ENCODE measurements at places on chromosomes 5 and 9.
A peak's percentile ranks its signal among the peaks of the same experiment; 100 is the strongest.

- DNase-seq = peak; percentile 21
Measured at GRCh38 chr9:111362526-111362925, 32.5 kb upstream of the OR2K2 start.

DNA sequence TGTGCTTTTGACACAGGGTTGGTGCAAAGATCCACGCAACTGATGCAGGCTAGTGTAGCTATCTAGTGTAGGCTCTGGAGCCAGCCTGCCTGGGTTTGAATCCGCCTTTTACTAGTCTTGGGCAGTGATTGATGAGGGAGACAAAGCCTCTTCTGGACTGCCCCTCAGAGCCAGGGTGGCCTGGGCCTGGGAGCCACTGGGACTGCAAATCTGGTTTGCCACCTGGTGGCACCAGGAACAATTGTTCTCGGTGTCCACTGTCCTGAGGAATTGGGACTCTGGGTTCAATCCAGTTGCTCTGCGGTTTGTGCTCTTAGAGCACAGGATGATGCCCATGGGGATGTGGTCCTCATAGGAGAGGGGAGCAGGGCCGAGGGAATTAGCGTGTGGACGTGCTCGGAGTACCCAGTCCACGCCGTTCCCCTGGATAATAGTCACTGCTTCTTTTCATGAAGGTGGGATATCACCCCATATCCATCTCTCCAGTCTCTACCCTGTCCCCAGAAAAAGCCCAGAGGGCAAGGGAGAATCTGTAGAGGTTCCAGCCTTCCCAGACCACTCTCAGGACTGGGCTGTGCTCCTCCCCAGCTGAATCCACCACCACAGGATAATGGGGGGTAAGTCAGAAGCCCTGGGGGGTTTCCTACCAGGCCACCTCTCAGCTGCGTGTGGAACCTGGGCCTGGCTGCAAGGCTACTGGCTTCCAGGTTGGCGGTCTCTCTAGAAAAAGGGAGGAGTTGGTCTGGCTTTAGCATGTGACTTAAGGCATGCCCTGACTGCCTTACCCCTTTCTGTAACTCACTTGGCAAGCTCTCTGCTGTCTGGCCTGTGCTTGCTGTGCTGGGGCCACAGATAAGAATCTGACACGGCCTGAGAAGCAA, 1.9 kb downstream of the B4GALT7 start:
- no peak for DNase-seq

DNA sequence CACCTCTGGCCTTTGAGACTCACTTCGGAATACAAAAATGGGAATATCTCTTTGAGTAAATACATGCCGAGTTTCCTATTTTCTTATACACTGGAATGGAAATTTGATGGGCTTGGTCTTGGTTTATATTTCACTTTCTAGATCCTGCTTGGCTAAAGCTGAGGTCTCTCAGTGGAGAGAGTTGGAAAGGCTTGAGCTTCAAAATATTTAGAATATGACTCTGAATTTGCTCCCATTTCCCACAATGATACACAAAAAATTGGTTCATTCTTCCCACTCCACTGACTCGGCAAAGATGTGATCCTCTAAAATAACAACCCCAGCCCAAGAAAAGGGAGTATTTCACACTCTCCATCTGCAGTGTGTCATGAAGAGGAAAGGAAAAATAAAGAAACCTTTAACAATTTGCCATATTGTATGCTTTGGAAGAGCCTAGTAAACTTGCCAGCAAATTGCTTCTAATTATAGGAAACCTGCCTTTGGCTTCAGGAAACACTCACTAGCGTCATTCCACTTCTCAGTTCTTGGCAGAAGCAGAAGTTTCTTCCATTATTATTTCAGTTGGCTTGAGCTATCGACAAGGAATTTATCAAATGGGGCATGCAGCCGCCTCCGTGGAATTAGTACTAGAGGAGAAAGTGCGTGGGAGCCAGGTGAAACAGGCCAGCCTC, 302.9 kb downstream of the NSG2 start:
- DNase-seq = no peak

DNA sequence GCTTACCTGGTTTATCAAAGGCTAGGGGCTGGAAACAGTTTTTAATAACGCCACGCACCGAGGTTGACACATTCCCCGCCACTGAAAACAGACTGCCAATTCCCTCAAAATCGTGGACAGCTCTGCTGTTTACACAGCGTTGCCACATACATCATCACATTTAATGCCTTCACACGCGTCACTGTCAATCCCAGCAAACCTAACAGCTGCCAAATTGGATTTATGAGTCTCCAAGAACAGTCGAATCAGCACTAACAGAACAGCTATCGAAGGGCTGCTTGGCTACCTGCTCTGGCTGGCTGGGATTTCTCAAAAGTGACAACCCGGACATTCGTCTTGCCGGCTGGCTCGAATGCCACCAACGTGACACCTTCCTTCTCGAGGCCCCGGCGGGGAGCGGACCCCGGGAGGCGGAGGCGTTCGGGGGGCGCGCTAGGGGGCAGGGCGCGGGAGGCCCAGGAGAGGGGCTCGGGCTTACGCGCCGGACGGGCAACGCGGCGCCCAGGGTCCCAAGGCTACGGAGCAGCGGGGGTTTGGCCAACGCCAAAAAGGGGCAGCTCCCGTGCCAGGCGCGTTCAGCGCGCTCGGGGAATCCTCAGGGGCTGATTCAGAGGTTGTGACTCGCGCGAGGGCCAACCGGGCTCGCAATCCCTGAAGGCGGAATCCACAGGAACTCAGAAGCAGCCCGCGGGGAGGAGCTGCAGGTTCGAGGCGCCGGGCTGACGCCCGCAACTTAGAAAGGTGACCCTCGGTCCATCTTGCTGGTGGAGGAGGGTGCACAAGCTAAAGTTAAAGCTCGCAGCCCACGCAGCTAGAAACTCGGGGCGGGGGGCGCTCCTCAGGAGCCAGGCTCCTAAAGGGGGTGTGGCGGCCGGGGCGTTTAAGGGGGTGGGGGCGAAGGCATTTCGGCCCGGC, 1.2 kb downstream of the CDC14B start:
- peak; percentile 27 for DNase-seq

GRCh38 chr5:6734781-6735180, 21.5 kb downstream of the TENT4A start:
- no peak for DNase-seq

All from fibroblast of the conjunctiva (primary cell).